ENCODE measurements at places on chromosomes 13 and 19.
A peak's percentile ranks its signal among the peaks of the same experiment; 100 is the strongest.

GRCh38 chr13:35770756-35771297 is 294.3 kb upstream of the MAB21L1 start:
- no peak for DNase-seq

DNA sequence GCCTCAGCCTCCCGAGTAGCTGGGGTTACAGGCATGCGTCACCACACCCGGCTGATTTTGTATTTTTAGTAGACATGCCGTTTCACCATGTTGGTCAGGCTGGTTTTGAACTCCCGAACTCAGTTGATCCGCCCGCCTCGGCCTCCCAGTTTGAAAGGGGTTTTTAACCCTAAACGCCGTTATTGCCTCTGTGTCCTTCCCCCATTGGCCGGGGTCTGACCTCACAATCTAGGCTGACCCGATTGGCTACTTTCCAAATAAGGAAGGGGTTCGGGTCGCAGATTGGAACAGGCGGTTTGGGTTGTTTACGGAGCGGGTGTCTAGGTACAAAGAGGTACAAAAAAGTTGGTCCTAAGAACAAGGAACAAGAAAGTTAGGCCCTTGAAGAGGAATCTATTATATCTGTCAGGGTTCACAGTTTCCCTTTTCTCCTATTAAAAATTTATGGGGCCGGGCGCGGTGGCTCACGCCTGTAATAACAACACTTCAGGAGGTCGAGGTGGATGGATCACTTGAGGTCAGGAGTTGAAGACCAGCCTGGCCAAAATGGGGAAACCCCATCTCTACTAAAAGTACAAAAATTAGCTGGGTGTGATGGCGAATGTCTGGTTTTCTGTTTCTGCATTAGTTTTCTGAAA is 1.0 kb downstream of the ZNF253 start:
- peak; percentile 43 for DNase-seq

- no peak for DNase-seq
Observed at GRCh38 chr13:31870511-31870910, 131.2 kb downstream of the RXFP2 start.

- no peak for DNase-seq
Observed at GRCh38 chr19:38740932-38741331, 3.3 kb downstream of the CAPN12 start.

DNA sequence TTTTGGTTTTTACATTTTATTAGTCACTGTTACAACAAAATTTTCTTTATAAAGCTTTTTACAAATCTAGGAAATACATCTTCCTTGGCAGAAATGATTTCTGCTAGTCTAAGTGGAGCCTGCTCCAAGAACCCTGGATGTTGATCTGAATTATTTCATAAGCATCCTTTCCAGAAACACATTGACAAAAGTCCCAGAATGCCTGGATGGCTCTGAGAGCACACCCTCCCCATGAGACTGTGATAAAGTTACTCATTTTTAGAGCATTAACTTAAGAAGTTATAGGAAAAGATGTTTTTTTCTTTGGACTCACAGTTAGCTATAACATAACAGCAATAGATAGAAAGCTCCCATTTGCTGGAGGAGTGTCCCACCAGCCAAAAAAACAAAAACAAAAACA is 559.6 kb upstream of the SPRY2 start:
- DNase-seq, result no peak

DNA sequence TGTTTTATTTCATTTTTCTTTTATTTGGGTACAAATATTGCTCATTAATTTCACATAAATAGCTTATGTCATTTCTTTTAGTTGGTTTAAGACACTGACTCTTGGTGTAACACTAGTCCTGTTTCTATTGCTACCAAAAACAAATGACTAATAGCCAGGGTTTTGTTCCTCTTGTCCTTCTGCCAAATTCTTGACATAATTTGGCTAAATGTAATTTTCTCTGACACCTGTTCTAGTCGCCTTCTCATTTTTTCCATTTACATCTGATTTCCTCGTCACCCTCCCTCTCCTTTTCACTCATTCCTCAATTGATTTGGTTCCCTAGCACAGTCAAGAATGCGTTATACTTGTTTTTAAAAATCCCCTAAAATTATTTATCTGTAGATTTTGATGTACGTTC is 1718.7 kb downstream of the EFNB2 start:
- no peak for DNase-seq

DNA sequence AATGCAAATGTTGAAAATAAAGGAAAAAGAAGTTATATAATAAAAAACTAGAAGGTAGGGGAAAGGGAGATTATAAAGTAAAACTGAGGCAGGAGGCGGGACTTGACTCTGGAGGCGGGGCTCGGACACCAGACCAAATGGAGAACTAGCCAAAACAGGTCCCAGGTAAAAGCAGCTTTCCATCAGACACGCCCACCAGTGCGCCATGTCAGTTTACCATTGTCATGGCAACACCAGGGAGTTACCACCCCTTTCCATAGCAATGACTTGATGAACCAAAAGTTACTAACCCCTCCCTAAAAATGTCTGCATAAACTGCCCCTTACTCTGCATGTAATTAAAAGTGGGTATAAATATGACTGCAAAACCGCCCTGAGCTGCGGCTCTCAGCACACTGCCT is 70.9 kb downstream of the PEPD start:
- DNase-seq, result no peak

GRCh38 chr13:27789153-27789494 is 3.2 kb upstream of the GSX1 start:
- DNase-seq, result peak; percentile 35

GRCh38 chr13:98033277-98034247 is 80.1 kb downstream of the IPO5 start:
- DNase-seq, result no peak

DNA sequence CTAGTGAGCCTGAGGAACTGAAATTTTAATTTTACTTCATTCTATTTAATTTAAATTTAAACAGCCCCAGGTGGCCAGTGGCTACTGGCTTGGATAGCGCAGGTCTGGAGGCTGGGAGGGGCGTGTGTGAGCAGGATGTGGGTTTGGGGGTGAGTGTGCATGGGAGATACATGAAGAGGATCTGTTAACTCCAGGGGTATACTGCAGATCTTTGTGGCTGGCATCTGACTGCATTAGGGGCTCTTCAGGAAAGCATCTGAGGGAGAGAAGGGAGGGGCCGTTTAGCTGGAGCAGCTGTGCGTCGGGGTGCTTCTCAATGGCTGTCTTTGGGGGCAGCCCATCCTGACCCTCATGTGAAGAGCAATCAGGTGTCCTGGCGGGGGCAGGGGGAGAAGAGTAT is 6.8 kb downstream of the SHANK1 start:
- DNase-seq, result no peak

DNA sequence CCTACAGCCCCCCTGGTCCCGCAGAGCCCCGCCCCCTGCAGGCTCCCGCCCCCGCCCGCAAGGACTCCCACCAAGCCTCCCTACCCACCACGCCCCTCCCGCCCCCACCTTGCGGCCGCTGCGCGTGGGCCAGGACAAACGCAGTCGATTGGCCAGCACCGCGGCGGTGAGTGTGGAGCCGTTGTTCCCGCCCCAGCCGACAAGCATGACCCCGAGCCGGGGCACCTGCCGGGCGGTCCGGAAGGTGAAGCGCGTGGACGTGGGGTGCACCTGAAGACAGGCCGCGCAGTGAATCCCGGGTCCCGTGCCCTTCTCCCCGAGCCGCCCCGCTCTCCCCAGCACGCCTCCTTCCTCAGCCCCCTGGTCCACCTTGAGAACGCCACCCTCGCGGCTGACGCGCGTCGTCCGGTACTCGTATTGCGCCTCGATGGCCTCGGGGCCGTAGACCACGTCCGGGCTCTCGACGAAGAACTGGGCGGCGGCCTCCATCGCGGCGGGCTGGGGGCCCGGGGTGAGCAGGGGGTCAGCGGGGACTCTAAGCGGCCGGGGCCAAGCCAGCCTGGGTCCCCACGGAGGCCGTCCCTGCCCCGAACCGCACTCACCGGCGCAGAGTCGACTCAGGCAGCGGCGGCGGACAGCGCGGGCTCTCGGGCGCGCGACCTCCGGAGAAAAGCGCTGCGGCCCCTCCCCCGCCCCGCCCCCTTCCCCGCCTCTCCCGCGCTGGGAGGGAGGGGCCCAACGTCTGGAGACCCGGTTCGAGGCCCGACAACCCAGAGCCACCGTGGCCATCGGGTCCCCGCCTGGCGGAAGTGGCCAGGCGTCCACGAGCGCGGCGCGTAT is at the start of gene ISYNA1:
Gene ISYNA1 (minus strand): TSS at position 643 of the 840 bp plus-strand sequence. CDS start 154 bp downstream, at position 489.
- peak; percentile 48 for DNase-seq

- no peak for DNase-seq
Observed at GRCh38 chr13:114212158-114212495, 22.6 kb upstream of the CDC16 start.

GRCh38 chr19:8337728-8338127 is 5.3 kb downstream of the KANK3 start:
- DNase-seq, result no peak

GRCh38 chr19:42281146-42281826 is 12.2 kb downstream of the CIC start:
- peak; percentile 38 for DNase-seq

- DNase-seq, result no peak
Observed at GRCh38 chr19:51064534-51065220, at the start of gene KLK13. Gene KLK13, minus strand, starts transcription at chr19:51065092. Its CDS starts 25 bp downstream, at chr19:51065067.

- DNase-seq, result peak; percentile 99
Observed at GRCh38 chr19:39412100-39412866, at the start of gene PLEKHG2. Gene PLEKHG2, plus strand, starts transcription at chr19:39412669. Its CDS starts 1,418 bp downstream, at chr19:39414087.

DNA sequence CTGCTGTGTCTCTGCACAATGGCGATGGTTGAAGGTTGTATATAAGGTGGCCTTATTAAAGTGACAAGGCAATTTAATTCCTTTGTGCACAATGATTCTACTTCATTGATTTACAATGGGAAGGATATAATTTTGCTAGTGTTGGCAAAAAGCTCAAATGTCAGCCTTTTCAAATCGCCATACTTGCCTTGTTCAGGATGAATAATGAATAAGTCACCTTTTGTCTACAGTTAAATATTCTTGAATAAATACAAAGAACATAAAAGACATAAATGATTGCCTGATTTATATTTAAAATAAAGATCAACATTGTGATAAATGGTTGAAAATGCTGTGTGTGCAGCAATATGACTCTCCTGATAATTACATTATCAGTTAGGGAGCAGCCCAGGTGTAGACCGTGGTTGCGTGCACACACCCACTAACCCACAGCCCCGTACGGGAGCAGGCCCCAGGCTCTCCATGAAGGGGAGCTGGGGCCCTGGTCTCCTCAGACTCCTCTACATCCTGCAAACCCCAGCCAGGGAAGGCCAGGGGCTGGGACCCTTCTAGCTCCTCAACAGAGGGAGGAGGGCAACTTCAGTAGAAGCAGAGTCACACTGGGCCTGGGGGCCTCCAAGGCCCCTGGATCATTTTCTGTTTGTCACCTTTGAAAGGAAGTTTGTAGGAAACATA is 64.9 kb downstream of the TEX29 start:
- no peak for DNase-seq

GRCh38 chr13:105436943-105437342 is 1098.5 kb downstream of the EFNB2 start:
- DNase-seq, result no peak

DNA sequence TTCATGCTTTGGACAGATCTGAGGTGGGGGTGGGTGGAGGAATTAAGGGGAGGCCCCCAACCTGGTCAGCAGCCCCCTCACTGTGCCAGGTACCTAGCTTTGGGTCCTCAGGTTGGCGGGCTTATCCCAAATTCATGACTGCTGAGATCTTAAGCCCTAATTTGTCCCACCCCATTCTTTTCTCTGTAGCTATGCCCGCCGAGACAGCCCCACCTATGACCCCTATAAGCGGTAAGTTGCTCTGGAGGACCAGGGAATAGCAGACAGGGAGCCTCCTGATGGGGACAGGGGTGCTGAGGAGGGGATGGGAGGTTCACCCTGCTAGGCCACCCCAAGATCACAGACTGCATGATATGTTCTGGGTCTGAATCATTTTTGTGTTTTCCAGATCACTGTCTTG is 14.3 kb downstream of the ZNF296 start:
- no peak for DNase-seq

DNA sequence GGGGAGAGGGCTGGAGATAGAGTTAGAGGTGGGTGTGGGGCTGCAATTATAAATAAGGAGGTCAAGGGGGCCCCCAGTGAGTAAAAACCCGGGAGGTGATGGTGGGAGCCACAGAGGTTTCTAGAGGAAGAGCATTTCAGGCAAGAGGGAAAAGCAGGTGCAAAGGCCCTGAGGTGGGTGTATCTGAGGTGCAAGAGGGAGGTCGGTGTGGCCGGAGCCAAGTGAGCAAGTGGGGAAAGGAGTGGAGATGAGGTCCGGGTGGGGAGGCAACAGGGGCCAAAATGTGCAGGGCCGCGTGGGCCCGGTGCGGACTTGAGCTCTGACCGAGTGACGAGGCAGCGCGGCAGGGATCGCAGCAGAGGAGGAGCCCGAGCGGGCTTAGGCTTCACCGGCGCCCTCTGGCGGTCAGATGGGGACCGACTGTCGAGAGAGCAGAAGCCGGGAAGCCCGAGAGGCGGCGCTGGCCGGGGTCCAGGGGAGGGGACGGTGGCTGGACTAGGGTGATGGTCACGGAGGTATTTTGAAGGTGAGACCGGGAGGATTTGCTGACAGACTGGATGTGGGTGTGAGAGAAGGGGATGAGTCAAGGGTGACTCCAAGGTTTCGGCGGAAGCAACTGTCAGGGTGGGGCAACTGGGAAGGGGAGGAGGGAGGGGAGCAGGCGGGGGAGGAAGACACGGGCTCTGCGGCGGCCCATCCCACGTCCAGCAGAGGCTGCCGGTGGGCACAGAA is 17.7 kb upstream of the SPACA4 start:
- peak; percentile 83 for DNase-seq

- DNase-seq, result no peak
Observed at GRCh38 chr19:27974082-27974513, 1238.9 kb downstream of the UQCRFS1 start.

GRCh38 chr13:97134364-97135095 is 87.6 kb upstream of the MBNL2 start:
- no peak for DNase-seq

GRCh38 chr19:51006406-51006805 is 5.0 kb upstream of the KLK8 start:
- no peak for DNase-seq

- DNase-seq, result no peak
Observed at GRCh38 chr13:76053181-76053580, 417.1 kb downstream of the LMO7 start.

DNA sequence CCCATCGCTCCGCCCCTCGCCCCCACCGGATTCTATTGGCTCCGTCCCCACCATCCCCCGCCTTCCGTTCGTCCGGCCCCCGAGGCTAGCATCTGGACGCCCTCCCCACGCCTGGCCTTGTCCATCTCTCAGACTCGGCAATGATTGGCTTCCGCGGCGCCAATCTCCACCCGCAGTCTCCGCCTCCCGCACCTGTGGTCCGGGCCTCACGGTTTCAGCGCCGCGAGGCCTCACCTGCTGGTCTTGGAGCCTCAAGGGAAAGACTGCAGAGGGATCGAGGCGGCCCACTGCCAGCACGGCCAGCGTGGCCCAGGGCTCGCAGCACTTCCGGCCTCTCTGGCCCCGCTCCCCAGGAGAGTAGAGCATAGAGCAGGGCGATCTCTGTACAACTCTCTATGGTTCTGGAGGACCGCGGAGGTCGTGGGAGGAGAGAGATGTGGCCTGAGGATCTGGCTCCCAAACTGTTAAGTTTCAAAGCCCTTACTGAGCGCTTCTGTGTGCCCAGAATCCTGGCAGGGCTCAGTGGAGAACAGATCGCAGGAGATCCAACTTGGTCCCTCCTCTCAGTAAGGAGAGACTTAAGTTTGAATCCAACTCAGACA is at the start of gene ERCC1:
Gene ERCC1 (minus strand): TSS at position 329 of the 602 bp plus-strand sequence. CDS start 543 bp downstream, outside the sequence.
- DNase-seq, result peak; percentile 84
